CD8-positive, alpha-beta memory T cell (primary cell): ENCODE measurements at places on chromosomes 12 and 14.

- no peak for DNase-seq
These were observed 106.6 kb downstream of the PLXNC1 start for GRCh38 chr12:94255006-94255405.

DNA sequence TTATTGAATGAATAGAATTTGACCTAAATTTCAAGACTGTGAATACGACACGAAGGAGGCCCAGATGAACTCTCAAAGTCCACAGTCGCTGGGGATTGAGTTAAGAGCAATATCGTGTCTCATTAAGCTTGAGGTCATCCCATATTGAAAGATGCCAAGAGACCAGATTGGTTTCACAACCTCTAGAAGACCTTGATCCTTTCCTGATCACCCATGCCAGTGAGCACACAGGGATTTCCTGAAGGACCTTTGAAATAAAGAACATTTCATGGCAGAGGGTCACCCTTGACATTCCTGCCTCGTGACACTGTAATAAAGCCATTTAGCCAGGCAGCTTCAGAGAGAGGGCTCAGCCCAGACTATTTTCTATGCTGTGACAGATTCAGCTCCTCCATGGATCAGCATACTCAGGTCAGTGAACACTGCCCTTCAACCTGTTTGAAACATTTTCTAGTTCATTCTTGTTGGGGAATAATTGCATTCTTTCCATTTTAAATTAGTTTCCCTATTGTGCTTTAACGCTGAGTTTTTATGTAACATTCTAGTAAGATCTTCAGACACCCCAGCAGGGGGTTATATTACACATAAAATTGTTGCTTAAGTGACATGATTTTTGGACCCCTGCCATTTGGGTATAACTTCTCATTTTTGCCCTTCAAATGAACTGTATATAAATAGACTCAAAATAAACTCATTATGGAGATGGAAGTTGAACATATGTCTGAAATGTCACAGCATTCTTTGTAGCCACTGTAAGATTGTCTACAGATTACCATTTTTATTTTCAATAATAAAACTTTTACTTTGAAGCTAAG lies 213.2 kb downstream of the C12orf50 start:
- DNase-seq, result no peak

DNA sequence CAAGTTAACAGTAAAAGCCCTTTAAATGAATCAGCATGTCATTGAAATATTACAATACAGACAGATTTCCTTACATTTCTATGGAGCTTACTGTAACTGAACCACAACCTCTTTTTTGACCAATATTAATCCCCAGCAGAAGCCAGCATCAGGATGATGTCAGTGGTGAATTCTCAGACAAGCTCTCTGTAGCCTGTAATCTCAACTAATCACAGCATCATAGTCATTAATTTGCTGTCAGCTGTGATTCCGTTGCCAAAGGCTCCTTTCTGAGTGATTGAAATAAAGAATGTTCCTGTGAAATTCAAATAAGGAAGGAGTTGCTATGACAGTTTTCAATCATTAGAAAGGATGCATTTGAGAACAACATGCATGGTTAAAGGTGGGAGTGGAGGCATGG lies 323.1 kb downstream of the PDZRN4 start:
- DNase-seq, result no peak

GRCh38 chr14:52741865-52742264 lies 11.9 kb downstream of the STYX start:
- no peak for DNase-seq
